ENCODE measurements at places on chromosomes 13 and 19. TPM values are rescaled to one million over a fixed set of nuclear protein-coding genes. Genes with fewer than 3 reads are reported as not detected.
A peak's percentile ranks its signal among the peaks of the same experiment; 100 is the strongest.

GRCh38 chr13:37651891-37652290 lies 53.3 kb upstream of the POSTN start:
- no peaks in the 10 kb centered on the region for H3K4me1 ChIP-seq
- H3K4me3 ChIP-seq, result no peak overlapping the region
- H3K27ac ChIP-seq, result no peak overlapping the region
- no peak for DNase-seq
- H3K36me3 ChIP-seq, result no peaks in the 10 kb centered on the region

CRB3 gene
- total RNA-seq, result 156 TPM

- H3K27ac ChIP-seq, result no peak overlapping the region
- H3K4me3 ChIP-seq, result no peak overlapping the region
- H3K36me3 ChIP-seq, result peaks cover 3% of the 10 kb centered on the region
- H3K4me1 ChIP-seq, result peaks cover 8% of the 10 kb centered on the region
- H3K27me3 ChIP-seq, result no peaks in the 10 kb centered on the region
Observed at GRCh38 chr19:41413947-41414346, 13.2 kb downstream of the B3GNT8 start.

GRK1 gene
- total RNA-seq, result not detected

DNA sequence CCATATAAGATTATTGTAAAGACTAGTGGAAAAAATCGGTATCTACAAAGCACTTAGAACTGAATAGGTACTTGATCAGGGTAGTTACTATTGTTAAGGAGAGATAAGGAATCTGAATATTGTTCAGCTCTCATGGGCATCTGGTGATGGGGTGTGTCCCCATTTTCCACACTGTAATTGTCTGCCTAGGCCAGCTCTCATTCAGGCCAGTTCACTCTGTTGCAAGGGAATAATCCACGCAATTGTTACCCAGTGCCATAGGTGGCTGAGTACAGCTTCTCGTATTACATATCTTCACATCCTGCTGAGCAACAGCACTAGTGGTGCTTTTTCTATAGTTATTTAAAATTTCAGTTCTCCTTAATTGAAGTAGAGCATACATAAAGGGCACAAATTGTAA lies 45.6 kb upstream of the C13orf42 start:
- no peak overlapping the region for H3K27ac ChIP-seq
- DNase-seq, result no peak
- no peaks in the 10 kb centered on the region for H3K27me3 ChIP-seq
- no peaks in the 10 kb centered on the region for H3K36me3 ChIP-seq
- H3K4me3 ChIP-seq, result no peak overlapping the region

- H3K4me3 ChIP-seq, result no peak overlapping the region
- H3K27me3 ChIP-seq, result no peaks in the 10 kb centered on the region
- DNase-seq, result no peak
- no peaks in the 10 kb centered on the region for H3K36me3 ChIP-seq
Observed at GRCh38 chr13:105773863-105774538, 761.5 kb downstream of the EFNB2 start.

GRCh38 chr13:109131698-109132257 lies 502.4 kb downstream of the MYO16 start:
- DNase-seq, result no peak
- no peaks in the 10 kb centered on the region for H3K36me3 ChIP-seq
- H3K27ac ChIP-seq, result peak overlapping the region; percentile 2
- H3K27me3 ChIP-seq, result no peaks in the 10 kb centered on the region
- no peak overlapping the region for H3K4me3 ChIP-seq

- H3K36me3 ChIP-seq, result no peaks in the 10 kb centered on the region
- no peaks in the 10 kb centered on the region for H3K4me1 ChIP-seq
- H3K4me3 ChIP-seq, result peak overlapping the region; percentile 25
Observed at GRCh38 chr19:58009301-58009665, 6.7 kb upstream of the ZNF606 start.

GRCh38 chr13:67408798-67409197 lies 178.7 kb upstream of the PCDH9 start:
- H3K27me3 ChIP-seq, result no peaks in the 10 kb centered on the region
- no peak for DNase-seq
- H3K4me1 ChIP-seq, result no peaks in the 10 kb centered on the region

GRIK5 gene
- 4.2 TPM for total RNA-seq

- no peak overlapping the region for H3K4me3 ChIP-seq
- H3K27ac ChIP-seq, result no peak overlapping the region
- no peaks in the 10 kb centered on the region for H3K36me3 ChIP-seq
- no peak for DNase-seq
- no peaks in the 10 kb centered on the region for H3K27me3 ChIP-seq
- no peaks in the 10 kb centered on the region for H3K4me1 ChIP-seq
Observed at GRCh38 chr13:21813110-21813509, 142.2 kb downstream of the FGF9 start.

DNA sequence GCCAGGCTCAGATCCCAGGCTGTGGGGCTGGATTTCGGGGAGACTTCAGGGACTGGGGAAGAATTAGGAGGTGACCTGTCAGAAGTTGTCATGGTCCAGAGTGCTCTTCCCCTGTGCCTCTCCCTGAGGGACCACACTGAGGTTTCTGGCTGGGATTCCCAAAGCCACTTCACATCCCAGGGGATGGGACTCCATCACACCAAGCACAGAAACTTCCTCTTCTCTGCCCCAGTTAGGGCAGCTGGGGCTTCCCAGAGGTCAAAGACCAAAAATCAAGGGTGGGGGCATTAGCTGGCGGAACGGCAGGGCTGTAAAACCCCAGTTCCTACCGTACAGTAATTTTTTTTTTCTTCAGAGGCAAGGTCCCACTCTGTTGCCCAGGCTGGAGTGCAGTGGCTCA lies 7.4 kb downstream of the FCER2 start:
- H3K27ac ChIP-seq, result no peak overlapping the region
- no peak overlapping the region for H3K4me3 ChIP-seq
- H3K27me3 ChIP-seq, result peaks cover 16% of the 10 kb centered on the region
- no peak for DNase-seq
- no peaks in the 10 kb centered on the region for H3K4me1 ChIP-seq
- no peaks in the 10 kb centered on the region for H3K36me3 ChIP-seq

KCNRG gene
- total RNA-seq, result 2.9 TPM

DNA sequence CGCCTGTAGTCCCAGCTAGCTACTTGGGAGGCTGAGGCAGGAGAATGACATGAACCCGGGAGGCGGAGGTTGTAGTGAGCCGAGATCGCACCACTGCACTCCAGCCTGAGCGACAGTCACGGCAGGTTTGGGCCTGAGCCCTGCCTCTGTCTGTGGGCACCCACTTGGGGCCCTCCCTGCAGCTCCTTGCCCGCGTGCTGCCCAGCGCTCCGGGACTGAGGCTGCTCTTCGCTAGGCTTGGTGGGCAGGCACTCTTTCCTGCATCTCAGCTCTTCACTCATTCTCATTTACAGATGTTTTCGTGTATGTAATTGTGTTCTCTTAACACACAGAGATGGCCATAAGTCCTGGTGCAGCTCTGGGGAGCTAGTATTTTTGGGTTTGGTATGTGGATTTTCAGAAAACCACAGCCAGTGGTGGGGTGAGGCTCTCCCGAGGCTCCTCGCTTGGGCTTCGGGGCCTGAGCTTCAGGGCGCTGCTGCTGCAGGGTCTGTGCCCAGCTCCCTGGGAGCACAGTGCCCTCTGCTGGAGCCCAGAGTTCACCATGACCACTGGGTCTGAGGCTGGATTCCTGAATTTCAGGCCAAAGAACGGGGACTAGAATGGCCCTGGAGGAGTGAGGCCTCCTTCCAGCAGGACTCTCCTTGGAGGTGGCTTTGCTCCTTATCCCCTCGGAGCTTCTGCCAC lies 15.2 kb downstream of the UPF1 start:
- H3K27me3 ChIP-seq, result no peaks in the 10 kb centered on the region
- peak; percentile 80 for DNase-seq
- no peak overlapping the region for H3K4me3 ChIP-seq
- peaks cover 50% of the 10 kb centered on the region for H3K4me1 ChIP-seq

TSC22D1 gene
- total RNA-seq, result 798 TPM

GRCh38 chr13:57604442-57604841 lies 27.1 kb upstream of the PCDH17 start:
- H3K4me1 ChIP-seq, result no peaks in the 10 kb centered on the region
- no peak overlapping the region for H3K27ac ChIP-seq
- no peaks in the 10 kb centered on the region for H3K36me3 ChIP-seq
- no peak overlapping the region for H3K4me3 ChIP-seq

DNA sequence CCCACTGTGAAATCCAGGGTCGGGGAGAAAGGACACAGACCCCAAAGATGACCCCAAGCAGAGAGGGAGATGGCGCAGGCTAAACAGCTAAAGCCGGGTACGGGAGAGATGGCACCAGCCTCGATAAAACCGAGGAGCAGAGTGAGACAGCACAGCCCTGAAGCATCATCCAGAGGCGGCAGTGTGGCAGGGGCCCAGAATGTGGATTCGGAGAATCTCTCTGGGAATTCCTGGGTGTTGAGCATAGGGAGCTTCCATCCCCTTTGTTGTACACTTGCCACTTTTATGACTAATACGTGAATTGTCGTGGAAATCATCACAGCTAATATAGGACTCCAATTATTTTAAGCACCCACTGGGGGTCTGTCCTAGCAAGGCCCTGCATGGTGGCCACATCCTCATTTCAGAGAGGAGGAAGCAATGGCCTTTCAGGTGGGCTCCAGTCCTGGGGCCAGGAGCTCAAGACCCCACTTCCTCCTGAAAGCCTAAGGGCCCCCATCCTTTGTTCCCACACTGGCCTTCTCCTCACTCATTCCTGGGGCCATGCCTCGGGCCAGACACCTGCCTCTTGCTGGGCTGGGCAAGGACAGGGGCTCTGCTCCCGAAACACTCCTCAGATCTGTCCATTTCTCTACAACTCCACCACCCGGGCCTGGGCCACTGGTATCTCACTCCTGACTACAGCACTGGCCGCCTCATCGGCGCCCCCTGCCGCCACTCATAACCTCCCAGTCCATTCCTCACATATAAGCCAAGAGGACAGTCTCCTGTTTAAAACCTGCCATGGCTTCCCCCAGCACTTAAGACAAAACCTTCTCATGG lies 29.3 kb upstream of the ATP1A3 start:
- peaks cover 6% of the 10 kb centered on the region for H3K4me1 ChIP-seq
- H3K27me3 ChIP-seq, result no peaks in the 10 kb centered on the region
- peak; percentile 24 for DNase-seq
- no peak overlapping the region for H3K4me3 ChIP-seq

Measured in transverse colon (tissue), 4 donors.